Stromal cell of bone marrow (primary cell): ENCODE measurements at places on chromosomes 1 and 21.
A peak's percentile ranks its signal among the peaks of the same experiment; 100 is the strongest.

DNA sequence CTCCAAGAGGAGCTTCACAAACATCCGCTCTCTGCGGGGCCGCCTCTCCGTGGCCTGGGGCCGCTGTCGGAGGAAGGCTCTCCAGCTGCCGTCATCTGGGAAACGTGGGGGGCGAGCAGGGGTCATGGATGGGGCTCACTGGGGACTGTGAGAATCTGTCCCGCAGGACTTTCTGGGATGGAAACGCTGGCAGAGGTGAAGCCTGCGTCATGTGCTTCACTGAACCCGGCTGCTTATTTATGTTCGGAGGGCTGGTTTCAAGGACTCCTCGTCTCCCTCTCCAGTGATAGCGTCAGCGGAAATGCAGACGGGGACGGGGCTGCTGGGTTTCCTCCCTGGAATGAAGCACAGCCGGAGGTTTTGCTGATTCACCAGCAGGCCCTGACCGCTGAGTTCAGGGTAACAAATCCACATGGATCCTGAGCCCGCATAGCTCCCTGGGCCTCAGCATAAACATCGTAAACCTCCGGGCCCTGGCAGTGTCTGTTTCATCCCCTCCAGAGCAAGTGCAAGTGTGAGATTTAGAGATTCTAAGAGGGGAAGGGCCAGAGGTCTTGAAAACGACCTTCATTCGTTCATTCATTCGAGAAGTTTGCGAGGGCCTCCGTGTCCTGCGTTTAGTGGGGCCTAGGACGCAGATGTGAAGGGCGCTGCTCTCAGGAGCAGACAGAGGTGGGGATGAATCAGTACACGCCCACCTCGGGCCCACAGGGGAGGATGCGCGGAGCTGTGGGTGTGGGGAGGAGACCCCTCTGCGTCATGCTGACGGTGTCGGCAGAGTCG lies 7.0 kb upstream of the POFUT2 start:
- DNase-seq: peak; percentile 97

DNA sequence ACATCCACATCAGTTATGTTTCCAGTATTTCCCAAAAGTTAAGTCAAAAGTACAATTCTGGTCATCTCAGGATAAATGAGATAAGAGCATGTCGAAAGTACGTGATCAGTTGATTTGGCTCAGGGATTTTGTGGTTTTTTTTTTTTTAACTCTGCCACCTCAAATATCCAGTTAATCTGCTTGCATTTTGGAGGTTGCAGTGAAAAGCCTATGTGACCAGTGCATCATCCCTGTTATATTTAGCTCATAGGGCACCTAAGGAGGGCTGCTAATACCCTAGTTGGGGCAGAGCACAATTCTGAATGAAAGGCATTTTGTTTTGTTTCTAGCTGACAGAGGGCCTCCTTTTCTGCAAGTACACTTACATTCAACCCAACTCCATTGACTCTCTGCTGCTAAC lies 31.7 kb upstream of the RGS16 start:
- no peak for DNase-seq

GRCh38 chr21:44534688-44535087 lies 5.3 kb downstream of the KRTAP10-1 start:
- no peak for DNase-seq

DNA sequence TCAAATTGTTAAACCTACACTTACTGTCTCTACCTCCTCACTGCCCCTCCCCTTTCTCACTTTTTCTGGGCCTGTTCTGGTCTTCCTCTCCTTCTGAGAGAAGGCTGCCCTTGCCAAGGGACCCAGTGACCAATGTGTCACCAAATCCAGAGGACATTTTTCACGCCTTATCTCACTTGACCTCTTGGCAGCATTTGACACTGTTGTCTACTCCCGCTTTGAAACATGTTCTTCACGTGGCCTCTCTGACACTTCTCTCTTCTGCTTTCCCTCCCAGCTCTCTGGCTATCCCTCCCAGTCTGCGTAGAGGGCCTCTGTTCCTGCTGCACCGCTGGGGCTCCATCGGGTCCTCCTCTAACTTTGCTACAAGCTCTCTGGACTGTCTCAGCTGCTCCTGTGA lies 25.3 kb downstream of the KCNQ4 start:
- no peak for DNase-seq

- no peak for DNase-seq
Measured at GRCh38 chr1:36174713-36175112, 18.8 kb downstream of the MAP7D1 start.

DNA sequence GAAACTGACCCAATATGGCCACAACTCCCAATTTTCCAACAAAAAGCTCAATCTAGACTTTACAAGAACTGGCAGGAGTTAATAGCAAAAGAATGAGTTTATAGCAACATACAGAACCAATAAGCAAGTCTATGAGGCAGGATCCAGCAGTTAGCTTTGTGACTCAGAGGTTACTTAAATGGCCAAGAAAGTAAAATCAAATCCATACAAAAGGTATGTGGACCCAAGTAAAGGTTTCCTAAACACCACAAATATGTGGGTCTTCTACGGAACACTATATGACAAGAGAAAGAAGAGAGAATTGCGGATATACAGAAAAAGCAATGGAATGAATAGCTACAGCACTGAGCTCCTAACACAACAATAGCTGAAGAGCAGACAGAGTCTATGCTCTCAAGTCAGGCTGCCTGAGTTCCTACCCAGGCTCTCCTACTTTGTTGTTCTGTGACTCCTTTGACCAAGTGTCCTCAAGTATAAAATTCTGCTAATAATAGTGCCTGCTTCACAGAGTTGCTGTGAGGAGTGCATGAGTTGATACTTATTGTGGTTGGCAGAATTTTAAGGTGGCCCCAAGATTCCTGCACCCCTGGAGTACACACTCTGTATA lies 204.3 kb downstream of the SMYD3 start:
- no peak for DNase-seq

GRCh38 chr21:37204580-37204979 lies 62.6 kb downstream of the VPS26C start:
- DNase-seq: no peak

GRCh38 chr1:197954718-197955418 lies 37.7 kb downstream of the LHX9 start:
- no peak for DNase-seq

DNA sequence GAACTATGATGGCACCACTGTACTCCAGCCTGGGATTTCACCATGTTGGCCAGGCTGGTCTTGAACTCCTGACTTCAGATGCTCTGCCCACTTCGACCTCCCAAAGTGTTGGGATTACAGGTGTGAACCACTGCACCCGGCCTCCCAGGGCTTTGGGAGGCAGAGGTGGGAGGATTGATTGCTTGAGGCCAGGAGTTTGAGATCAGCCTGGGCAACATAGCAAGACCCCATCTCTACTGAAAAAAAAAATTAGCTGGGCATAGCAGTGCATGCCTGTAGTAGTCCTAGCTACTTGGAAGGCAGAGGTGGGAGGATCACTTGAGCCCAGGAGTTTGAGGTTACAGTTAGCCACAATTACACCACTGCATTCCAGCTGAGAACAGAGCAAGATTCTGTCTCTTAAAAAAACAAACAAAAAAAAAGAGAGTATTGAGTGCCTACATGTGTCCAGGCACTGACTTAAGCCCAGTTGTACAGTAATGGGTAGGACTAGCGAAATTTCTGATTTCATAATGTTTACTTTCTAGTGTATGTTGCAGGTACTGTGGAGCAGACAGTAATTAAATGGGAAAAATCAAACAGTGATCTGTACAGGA lies 4.2 kb downstream of the MANEAL start:
- DNase-seq: no peak

DNA sequence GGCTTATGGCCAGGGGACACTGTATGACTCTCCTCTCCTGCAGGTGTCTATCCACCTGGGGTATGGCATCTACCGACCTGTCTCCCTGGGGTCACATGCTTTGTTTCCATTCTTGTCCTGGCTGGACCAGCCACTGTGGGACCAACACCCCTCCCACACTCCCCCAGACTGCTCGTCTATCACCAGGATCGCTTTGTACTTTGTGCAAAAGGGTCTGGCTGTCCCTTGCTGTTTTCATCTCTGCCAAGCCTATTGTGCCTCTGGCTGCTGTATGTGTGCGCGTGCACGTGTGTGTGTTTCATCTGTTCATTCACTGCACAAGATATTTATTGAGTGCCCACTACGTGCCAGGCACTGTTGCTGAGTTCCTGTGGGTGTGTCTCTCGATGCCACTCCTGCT lies 25.5 kb downstream of the ETNK2 start:
- no peak for DNase-seq

DNA sequence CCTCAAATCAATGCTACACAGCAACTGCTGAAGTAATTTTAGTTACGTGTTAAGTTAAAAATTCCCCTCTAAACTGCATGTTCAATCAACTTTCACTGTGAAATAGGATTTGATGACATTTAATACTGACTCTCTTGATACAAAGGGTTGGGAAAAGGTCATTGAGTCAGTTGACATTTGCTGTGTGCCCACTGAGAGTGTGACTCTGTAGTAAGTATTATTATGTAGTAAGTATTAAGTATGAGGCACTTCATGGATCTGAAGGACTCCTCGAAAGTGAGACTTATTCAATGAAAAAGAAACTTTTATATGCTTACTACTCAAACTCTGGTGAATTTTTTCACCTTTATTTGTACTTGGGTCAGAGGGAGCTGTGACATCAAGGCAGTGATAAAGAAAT lies 83.1 kb upstream of the S1PR1 start:
- no peak for DNase-seq

DNA sequence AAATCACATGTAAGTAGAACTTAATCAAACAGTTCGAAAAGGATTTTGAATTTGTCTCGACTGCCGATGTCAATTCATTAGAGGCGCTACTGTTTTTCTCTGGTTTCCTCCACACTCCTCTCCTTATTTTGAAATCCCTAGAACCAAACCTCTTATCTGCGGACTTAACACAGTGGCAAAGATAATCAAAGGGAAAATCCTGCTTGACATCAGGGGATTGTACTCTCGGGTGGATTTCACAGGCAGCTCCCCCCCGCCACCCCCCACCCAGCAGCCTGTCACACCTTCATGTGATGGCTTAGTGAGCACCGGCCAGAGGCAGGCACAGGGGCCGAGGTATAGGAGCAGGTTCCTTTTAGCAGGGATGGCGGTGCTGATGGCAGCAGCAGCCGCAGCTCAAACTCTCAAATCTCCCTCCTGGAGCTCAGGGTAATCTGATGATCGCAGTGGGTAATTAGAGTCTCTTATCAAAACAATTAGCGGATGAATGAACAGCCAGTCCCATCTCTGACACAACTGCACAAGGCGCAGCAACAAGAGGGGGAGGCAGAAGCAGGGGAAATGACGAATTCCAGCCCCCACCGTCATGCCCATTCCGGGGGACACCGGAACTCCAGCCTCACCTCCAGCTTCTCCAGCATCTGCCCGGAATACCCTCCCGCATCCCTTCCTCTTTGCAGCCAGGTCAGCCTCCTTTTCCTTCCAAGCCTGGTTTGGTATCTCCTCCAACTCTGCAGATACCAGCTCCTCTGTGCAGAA lies 80.3 kb downstream of the SSBP3 start:
- no peak for DNase-seq

DNA sequence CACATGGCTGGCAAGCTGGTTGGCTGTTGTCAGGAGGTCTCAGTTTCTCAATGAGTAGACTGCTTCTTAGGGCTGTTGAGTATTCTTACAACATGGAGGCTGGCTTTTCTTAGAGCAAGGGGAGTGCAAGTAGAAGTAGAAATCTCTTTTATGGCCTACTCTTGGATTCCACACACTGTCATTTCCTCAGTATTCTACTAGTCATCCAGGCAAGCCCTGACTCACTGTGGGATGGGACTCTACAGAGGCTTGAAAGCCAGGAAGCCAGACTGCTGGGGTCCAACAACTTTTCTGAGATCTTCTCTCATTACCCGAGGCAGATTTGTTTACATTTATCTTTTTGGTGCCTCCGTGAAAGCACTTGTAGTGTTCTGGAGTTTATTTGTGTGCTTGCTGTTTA lies 196.2 kb upstream of the APP start:
- DNase-seq: peak; percentile 9

DNA sequence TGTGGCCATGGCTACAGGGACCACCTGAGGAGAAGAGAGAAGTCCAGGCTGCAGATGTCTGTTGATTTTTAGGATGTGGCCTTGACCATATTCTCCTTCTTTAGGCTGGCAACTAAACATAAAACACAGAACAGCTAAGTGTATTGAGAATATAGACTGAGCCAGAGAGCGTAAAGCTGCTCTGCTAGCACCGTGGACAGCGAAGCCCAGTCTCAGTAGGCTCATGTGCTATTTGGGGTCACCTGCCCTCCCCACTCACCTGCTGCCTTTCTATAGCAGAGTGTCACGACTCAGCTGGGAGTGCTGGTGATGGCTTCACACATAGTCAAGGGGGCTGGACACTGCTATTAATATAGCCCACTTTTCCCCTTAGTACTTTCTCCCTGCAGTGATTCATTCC lies 278.5 kb downstream of the KCNH1 start:
- no peak for DNase-seq

DNA sequence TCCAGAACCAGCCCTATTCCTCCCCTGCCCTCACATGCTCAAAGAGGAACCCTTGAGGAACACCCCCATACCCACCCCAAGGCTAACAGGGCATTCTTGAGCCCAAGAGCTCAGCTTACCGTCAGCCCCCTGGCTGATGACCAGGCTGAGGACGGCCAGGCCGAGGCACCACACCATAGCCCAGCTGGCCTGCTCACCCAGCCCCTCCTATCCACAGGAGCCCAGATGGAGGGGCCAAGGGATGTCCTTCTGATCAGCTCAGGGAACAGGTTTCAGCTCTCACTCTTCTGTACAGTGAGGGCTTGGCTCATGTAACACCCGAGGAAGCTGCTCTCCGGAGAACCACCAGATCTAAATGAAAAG lies 2.2 kb downstream of the IGSF9 start:
- DNase-seq: no peak

DNA sequence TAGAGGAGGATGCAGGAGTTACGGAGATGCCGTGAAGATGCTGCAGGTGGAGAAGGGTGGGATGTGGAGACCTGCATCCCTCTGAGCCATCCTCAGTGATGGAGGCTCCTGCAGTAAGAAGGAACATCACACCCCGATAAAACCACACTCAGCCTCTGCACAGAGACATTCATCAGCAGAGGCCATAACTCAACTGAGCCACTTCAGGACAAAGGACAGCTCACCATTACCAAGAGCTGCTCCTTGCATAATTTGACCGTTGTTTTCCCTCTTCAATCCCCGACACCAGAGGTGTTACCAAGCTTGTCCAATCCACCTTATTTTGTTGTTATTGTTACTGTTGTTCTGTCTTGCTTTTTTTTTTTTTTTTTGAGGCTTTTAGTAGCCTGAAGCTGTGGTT lies 543.9 kb downstream of the AJAP1 start:
- DNase-seq: no peak

GRCh38 chr1:207346513-207346912 lies 25.0 kb downstream of the CD55 start:
- DNase-seq: no peak

- no peak for DNase-seq
Measured at GRCh38 chr1:232440325-232441035, 189.5 kb downstream of the SIPA1L2 start.
